ENCODE measurements at places on chromosomes 6 and 20. TPM values are rescaled to one million over a fixed set of nuclear protein-coding genes. Genes with fewer than 3 reads are reported as not detected.

MDFI gene
- total RNA-seq: 12.5 TPM

UBD gene
- not detected for total RNA-seq

LTA gene
- not detected for total RNA-seq

DOK5 gene
- total RNA-seq: 259 TPM

POPDC3 gene
- 0.94 TPM for total RNA-seq

IYD gene
- not detected for total RNA-seq

EYS gene
- 1.9 TPM for total RNA-seq

SLC12A5 gene
- total RNA-seq: 33.8 TPM

CLVS2 gene
- total RNA-seq: 70.1 TPM

MAFB gene
- total RNA-seq: 9.4 TPM

DLK2 gene
- total RNA-seq: 8.5 TPM

TRIM10 gene
- 0.31 TPM for total RNA-seq

FNDC1 gene
- total RNA-seq: 0.63 TPM

SLC32A1 gene
- 7.2 TPM for total RNA-seq

Data from parietal lobe (tissue), 2 donors.